ENCODE measurements at places on chromosomes 7 and 10.

GRCh38 chr10:106935978-106936451, 228.5 kb downstream of the SORCS1 start:
- no peak for DNase-seq

- DNase-seq = no peak
Observed at GRCh38 chr7:112487457-112488263, 6.9 kb downstream of the LSMEM1 start.

- DNase-seq = no peak
Observed at GRCh38 chr7:114343949-114344708, 70.5 kb upstream of the FOXP2 start.

GRCh38 chr7:22394739-22395138, 37.8 kb upstream of the RAPGEF5 start:
- DNase-seq = no peak

DNA sequence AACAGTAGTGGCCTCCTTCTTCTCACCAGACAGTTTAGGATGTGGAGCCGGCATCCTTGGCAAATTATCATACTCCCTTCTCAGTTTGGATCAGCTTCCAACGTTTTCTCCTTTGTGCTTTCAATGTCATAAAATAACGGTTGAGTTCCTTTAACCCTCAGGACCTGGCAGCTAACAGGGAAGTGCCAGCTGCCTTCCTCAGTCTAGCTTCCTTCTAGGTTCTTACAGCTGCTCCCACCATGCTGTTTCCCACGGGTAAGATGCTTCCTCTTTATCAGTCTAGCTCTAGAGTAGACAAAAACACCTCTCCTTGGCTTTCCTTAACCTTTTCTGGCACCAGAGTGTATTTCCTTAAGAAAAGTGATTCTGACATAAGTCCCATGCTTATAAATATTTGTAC, 33.2 kb downstream of the BLVRA start:
- DNase-seq = no peak

DNA sequence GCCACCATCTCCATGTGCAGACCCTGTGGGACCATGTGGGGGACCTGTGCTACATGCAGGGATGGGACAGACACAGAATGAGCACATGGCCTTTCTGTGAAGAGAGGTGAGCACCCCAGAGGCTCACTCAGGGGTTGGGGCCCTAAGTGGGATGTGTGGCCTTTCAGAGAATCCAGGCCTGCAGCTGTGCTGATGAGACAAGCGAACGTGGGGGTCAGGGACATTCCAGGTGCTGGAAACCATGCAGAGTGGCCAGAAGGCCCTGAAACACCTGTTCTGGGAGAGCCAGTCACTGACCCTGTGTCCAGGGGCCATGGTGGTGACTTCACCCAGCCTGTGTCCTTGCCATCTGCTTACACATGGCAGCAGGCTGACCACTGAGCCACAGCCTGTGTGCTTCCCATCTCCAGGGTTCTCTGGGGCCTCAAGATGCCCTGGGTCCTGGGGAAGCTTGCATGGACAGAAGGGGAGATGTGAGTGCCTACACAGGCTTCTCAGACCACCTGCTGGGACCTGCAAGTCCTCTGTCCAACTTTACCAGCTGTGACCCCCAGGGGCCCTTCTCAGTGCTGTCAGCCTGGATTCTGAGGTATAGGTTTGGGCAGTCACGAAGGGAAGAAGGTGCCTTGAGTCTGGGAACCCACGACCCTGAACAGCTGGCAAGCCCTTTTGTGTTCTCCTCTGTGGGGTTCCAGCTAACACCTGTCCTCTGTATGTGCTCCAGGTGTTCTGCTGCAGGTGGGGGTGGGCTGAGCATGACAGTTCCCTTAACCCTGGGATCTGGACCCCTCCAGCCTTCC, 17.6 kb downstream of the RAMP3 start:
- no peak for DNase-seq

DNA sequence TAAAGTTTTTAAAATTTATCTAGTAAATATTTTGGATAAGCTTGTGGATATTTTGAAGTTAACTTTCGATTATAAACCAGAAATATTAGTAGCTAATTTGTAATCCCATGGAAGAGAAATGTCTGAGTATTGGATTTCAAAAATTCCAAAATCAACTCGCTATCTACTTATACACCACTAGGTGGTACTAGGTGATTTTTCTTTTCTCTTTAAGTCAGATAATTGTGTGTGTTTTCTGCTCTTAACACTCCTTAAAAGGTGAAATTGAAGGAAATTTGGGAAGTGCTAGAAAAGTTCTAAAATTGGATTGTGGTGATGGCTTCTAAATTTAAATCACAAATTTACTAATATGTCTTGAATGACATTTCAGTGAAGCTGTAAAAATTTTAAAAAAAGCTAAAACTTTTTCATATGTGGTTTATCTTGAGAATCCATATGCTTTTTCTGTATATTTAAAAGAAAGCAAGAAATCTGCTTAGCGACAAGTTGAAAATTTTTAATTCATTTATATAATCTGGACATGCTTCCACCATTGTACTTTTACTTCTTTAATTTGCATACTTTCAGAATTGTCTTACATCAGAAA, 90.2 kb downstream of the IPMK start:
- DNase-seq = no peak

- no peak for DNase-seq
Observed at GRCh38 chr7:95730493-95731280, 41.7 kb upstream of the DYNC1I1 start.

- no peak for DNase-seq
Observed at GRCh38 chr7:85529831-85530230, 343.0 kb upstream of the SEMA3D start.

DNA sequence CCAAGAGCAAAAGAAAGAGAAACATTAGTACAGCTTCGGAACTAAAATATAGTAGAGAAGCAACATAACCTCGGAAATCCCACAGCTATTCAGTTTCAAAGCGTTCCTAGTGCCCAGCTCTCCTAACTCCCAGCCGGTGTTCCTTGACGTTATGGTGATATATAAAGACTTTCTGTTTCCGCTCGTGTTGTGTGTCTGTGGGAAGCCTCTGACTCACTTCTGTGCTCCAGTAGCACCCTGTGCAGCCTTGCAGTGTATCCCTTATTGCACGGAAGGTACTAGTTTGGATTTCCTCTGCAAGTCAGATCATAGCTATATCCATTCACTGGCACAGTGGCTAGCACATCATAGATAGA, 535 bp downstream of the ASAH2B start:
- DNase-seq = no peak

GRCh38 chr7:83824214-83824613, 175.3 kb upstream of the SEMA3E start:
- no peak for DNase-seq

- peak; percentile 68 for DNase-seq
Observed at GRCh38 chr10:71773221-71773971, at the start of gene VSIR. Gene VSIR, minus strand, starts transcription at chr10:71773520. Its CDS starts 81 bp downstream, at chr10:71773439.

GRCh38 chr10:116705498-116705897, 36.9 kb downstream of the HSPA12A start:
- no peak for DNase-seq

DNA sequence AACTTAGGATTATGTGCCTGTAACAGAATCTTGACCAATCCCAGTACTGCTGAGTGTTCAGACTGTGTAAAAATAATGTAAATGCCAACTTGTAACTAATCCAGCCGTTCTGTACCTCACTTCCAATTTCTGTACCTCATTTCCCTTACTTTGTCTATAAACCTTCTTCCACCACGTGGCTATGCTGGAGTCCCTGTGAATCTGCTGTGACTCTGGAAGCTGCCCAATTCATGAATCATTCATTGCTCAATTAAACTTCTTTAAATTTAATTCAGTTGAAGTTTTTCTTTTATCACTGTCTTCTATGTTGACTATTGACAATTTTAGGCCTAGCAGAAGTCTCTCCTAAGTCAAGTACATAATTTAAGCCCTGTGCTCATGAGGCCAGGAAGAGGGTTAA, 215.3 kb upstream of the RHOBTB1 start:
- DNase-seq = no peak

DNA sequence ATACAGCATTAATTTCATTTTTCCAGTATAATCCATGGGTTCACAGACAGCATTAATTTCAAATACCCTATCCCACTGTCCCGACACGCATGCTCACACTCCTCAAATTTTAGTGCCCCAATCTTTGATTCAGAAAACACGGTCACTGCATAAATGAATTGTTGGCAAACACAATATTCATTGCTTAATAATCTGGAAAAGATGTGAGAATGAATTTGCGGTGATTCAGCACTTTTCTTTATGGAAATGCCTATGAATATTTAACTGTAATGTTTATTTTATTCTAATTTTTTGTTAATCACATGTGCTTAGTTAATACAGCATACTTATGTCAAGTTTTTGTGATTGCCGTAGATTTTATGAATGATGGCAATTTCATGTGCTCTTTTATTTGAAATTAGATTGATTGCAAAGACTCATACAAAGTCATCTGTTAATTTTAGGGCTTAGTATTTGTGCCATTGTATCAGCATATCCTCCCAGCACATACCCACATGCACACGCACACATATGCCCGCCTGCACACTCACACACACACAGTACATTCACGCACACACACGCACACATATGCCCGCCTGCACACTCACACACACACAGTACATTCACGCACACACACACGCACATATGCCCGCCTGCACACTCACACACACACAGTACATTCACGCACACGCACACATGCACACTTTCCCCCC, 35.1 kb downstream of the MACROH2A2 start:
- DNase-seq = no peak

DNA sequence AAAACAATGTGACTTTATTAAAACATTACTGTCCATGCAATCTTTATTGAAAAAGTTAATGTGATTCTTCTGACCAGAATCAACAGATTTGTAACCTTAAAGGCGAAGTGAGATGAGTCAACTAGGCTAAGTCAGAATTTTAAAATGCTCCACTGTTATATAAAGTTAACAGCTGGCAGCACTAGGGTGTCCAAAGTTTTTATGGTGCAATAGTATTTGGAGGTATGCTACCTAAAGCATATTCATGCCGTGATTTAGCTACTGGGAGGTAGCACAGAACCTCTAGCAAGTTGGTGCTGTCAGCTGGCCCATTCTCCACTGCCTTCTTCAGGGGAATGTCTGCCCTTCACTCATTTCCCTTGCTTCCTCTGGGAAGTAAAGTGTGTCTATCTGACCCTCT, 126.7 kb downstream of the RAPGEF5 start:
- DNase-seq = no peak

DNA sequence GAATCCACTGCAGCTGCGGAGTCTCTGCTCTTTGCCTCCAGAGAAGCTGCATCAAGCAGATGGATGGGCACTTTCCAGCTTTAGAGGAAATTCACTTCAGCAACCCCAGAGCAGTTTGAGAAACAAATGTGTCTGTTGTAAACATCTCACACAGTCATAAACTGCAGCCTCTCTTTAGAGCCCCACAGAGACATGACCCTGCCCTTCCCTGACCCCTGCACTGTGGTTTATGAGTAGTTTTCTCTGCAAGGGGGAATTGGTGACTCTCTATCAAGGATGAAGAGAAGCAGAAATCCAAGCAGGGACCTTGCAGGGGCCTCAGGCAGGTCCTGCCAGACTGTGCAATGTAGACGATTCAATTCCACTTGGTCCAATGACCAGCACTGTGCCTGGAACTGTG, 160.2 kb downstream of the SH2D4B start:
- no peak for DNase-seq

DNA sequence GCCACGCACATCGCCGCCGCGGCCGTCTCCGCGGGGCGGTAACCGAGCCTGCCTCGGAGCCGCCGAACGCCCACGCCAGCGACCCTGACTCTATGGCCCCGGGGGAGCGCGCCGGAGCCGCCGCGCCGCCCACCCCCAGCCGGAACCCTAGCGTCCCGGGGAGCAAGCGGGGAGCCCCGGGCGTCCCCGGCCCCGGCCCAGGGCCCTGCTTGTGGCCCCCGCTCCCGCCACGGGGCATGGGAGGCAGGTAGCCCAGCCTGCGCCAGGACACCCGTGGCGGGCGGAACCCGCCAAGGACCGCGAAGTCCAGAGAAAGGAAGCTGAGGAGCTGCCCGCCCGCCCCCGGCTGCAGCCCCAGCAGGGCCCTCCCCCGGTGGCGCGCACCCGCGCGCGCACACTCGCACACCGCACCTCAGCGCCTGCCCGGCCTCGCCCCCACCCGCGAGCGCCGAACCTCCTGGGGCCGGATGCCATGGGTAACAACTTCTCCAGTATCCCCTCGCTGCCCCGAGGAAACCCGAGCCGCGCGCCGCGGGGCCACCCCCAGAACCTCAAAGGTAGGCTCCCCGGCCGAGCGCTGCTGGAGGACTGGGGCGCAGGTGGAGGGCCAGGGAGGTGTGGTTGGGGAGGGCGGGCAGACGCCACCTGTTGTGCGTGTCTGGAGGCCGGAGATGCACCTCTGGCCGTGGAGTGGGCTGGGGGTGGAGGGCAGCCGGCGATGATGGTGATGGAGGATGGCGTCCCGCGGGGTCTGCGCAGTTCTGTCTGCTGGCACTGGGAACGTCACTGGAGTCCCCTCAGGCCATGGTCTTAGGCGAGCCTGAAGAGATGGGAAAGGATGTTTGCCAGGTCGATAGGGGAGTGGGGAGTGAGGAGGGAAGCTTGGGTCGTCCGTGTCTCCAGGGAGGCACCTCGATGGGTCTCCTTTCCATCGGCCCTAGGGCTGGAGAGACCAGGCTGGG, 692 bp downstream of the NEURL1 start:
- DNase-seq = peak; percentile 36

DNA sequence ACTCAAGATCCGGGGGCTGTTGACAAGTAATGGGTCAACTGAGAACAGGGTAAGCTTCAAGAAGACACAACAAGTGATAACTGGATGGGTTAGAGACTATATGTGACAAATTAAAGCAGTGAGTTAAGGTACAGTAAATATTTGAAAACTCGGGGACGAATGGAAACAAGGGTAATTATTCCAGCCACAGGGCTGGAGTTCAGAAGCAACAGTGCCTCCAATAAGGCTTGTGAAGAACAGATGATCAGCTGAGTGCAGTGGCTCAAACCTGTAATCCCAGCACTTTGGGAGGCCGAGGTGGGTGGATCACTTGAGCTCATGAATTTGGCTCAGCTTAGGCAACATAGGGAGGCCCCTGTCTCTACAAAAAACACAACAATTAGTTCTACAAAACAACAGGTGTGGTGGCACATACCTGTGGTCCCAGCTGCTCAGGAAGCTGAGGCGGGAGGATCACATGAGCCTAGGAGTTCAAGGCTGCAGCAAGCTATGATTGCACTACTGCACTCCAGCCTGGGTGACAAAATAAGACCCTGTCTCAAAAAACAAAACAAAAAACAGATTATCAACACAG, 20.5 kb upstream of the DLD start:
- no peak for DNase-seq

GRCh38 chr10:113292086-113292485, 260.8 kb upstream of the HABP2 start:
- no peak for DNase-seq

DNA sequence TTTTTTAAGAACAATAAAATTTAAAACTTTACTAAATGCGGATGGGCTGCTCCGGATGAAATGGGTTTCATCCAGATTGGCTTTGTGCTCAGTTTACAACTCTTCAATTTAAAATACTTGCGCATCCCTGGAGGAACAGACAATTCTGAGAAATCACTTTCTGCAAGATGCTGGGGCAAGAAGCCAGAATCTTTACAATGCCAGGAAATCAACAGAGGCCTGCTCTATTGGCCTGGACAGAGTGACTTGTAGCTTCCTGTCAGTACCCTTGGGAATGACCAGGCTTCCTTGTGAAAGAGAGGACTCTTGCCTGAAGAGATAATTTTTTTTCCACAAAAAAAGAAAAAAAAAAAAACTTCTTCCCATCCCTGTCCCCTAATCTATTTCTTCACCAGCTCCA, 3.9 kb upstream of the FAM13C start:
- no peak for DNase-seq
